Smooth muscle cell of trachea (primary cell): ENCODE measurements at places on chromosomes 1 and 21. TPM values are rescaled to one million over a fixed set of nuclear protein-coding genes. Genes with fewer than 3 reads are reported as not detected.

The CAMTA1 gene
- 37.9 and 98.8 TPM in 2 replicates for total RNA-seq

The LRRC40 gene
- 15.5 and 32.3 TPM in 2 replicates for total RNA-seq

The OLFM3 gene
- total RNA-seq, result not detected in 2 replicates

The GSTM5 gene
- total RNA-seq, result 6.4 and 34.2 TPM in 2 replicates

The NBPF1 gene
- 31.1 and 48.3 TPM in 2 replicates for total RNA-seq

The ABL2 gene
- 37.7 and 45.8 TPM in 2 replicates for total RNA-seq

The PRAMEF27 gene
- not detected in 2 replicates for total RNA-seq

The SCMH1 gene
- total RNA-seq, result 18.6 and 22.8 TPM in 2 replicates

The MTARC2 gene
- 6.1 and 14.2 TPM in 2 replicates for total RNA-seq

The ABCA4 gene
- total RNA-seq, result 0.17 TPM in 1 of 2 replicates, not detected in the other

The FCRLA gene
- total RNA-seq, result 1.5 and 2.3 TPM in 2 replicates

The DCLRE1B gene
- total RNA-seq, result 1.2 and 2.2 TPM in 2 replicates

The GJA9 gene
- total RNA-seq, result under 0.01 TPM in 1 of 2 replicates, not detected in the other

The NBPF26 gene
- 22.0 and 24.9 TPM in 2 replicates for total RNA-seq

The STUM gene
- under 0.01 TPM in 1 of 2 replicates, not detected in the other for total RNA-seq

The HAO2 gene
- total RNA-seq, result not detected in 2 replicates

The CD5L gene
- not detected in 2 replicates for total RNA-seq

The STYXL2 gene
- total RNA-seq, result not detected in 2 replicates

The C1orf141 gene
- under 0.01 TPM in 1 of 2 replicates, not detected in the other for total RNA-seq

The PRDM16 gene
- total RNA-seq, result 1.5 and 4.8 TPM in 2 replicates

The TPTE gene
- not detected in 2 replicates for total RNA-seq

The TRIM67 gene
- total RNA-seq, result under 0.01 TPM in 1 of 2 replicates, not detected in the other

The C1QA gene
- not detected in 2 replicates for total RNA-seq

The SLAMF6 gene
- total RNA-seq, result not detected in 2 replicates

The SMCP gene
- total RNA-seq, result not detected in 2 replicates

The PIGV gene
- 16.9 and 26.0 TPM in 2 replicates for total RNA-seq

The LDLRAD1 gene
- total RNA-seq, result not detected in 2 replicates

The NTMT2 gene
- not detected in 2 replicates for total RNA-seq

The CAMK2N1 gene
- 36.7 and 48.4 TPM in 2 replicates for total RNA-seq

The SZT2 gene
- 30.7 and 36.2 TPM in 2 replicates for total RNA-seq

The EFNA1 gene
- 0.17 and 0.44 TPM in 2 replicates for total RNA-seq

The USP1 gene
- total RNA-seq, result 9.9 and 34.9 TPM in 2 replicates

The SIK1 gene
- 0.33 TPM in 1 of 2 replicates, not detected in the other for total RNA-seq

The TNFRSF9 gene
- 0.17 TPM in 1 of 2 replicates, not detected in the other for total RNA-seq

The DRAXIN gene
- under 0.01 and 0.17 TPM in 2 replicates for total RNA-seq

The CFAP126 gene
- total RNA-seq, result not detected in 2 replicates

The SLC35F3 gene
- under 0.01 TPM in 1 of 2 replicates, not detected in the other for total RNA-seq

The NDUFS2 gene
- 180 and 202 TPM in 2 replicates for total RNA-seq

The KCNE1 gene
- total RNA-seq, result under 0.01 and 0.29 TPM in 2 replicates

The COL6A1 gene
- total RNA-seq, result 1,502 and 2,913 TPM in 2 replicates
